ENCODE measurements at places on chromosomes 1 and 21.

DNA sequence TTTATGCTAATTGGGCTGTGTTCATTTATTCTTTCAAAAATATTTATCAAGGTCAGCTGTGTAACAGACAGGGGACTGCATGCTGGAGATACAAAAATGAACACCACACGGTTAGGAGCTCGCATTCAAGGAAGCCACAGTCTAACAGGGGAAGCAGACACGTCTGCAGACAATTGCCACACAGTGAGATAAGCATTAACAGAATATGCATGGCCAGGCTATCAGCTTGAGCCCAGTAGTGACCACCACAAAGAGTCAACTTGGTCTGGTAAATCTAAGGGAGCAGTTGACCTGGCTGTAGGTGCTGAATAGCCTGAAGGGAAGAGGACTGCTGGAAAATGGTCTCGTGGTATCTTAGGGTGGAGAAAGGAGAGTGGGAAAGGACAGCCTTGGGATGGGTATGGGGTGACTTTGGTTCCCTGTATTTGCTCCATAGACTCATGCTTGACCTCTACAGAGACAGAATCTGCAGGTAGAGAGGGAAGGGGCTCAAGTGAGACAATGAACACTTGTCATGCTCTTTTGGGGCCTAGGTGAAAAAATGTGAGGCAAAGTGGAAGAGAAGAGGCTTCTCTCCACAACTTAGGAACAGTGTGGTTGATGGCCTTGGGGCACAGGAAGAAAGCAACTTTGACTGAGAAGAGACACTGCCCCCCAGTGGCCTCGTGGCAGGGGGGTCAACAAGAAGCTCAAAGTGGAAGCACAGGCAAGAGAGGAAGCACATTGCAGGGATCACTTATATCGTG is 7.6 kb upstream of the NPL start:
- peak; percentile 86 for DNase-seq

DNA sequence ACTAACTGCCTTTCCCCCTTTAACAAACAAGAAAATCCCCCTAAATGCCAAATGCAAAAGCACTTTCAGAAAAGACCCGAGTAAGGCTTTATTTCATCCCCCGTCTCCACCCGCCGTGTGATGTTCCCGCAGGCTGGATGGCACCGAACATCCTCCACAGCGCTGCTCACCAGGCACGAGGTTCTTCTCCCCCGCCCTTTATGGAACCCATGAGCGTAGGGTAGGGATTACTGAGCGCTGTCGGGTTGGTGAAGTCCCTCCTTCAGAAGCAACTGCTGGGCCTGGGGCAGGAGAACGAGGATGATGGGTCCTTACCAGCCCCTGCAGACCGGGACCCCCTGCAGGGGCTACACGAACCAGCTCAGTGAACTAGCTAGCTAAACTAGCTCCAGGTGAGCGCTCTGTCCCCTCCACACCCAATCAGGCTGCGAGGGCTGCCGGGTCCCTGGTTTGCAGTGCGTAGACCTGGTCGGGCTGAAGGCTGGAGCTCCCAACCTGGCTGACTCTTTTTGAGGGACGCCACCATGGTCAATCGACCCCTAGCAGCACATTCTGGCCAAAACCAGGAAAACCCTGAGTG is 80.4 kb downstream of the ITPKB start:
- no peak for DNase-seq

DNA sequence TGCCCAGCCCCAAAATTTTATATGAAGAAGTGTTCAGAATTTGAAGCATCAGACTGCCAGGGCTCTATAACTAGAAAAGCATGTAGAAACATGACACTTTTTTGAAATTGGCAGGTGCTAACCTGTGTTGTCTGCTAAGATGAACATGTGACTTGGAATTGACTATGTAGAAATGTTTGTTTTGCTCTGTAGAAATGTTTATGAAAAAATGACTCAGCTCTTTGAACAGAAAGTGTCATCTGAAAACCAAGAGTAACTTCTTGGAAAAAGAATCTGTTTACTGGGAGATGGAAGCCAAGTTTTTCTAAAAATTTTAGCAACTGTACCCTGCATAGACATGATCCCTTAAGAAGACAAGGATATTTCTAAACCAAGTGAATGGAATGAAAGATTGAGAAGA is 59.2 kb downstream of the LHX9 start:
- no peak for DNase-seq

DNA sequence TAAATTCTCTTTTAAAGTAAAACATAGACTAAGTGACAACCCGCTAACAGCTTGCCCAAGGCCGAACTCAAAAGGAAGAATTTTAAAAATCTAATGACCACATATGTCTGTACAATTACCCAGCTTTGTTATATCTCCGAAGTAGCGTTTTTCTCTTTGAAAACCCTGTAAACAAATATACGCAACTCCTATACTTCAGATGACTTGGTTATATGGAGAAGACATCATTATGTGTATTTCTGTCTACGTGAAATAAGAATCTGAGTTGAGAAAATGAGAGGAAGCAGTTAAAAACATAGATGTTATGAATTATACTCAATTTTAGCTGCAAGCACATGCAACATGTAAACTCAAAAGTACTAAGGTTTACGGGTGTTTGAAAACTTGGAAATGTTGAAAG is 2.0 kb downstream of the PBX1 start:
- DNase-seq: no peak

DNA sequence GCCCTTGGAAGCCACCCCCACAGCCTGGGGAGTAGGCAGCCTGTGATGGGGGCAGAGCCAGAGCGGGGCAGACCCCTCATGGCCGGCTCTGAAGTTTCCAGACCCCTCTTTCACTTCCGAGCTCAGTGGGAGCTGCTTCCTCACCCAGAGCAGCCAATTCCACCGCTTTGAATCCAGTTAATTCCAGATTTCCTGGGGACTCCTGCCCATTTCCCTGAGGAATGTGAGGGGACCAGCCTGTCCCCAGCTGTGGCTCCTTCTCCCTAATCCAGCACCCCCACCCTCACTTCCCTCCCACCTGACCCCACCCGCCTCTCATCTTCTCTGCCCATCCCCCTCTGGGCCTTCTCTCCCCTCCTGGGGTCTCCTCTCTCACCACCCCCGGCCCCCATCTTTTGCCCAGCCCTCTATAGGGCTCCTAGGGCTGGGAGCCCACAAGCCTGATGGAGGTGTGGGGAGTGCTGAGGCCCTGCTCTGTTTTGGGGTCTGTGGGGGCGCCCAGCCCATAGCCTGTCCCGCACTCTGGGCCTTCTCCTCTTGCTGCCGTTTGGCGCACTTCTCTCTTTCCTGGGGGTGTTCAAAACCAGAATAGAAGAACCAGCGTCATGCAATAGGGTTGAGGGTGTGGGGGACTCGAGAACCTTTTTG is 26.2 kb upstream of the TNFRSF1B start:
- no peak for DNase-seq
